Effector CD8-positive, alpha-beta T cell (primary cell): ENCODE measurements at places on chromosomes 6 and 20.

DNA sequence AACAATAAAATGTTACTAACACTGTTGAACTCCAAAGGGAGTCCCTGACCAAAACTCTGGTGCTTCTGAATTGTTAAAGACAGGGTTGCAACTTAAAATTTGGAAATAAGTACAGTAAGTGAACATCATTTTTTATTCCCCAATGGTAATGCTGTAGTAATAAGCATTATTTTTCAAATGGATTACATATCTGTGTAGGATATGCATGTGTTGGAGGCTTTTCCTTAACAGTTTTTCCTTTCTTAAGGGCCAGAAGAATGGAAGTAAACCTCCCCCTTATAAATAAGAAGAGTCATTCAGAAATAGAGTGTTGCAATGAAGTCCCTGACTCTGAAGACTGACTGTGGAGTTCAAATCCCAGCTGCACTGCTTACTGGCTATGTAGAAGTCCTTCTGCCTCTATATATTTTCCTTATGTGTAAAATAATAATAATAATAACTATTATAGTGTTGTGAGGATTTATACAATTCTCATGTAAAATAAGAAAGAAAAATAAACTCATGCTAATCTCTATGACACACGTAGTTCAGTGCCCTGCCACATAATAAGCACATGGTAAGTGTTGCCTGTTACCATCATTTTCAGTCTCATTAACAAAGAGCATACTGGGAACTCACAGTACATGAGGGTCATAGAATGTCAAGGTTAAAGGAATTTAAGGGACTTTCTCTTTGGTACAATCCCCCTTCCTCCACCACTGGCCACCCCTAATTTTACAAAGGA is 129.8 kb upstream of the SMLR1 start:
- no peak for DNase-seq

GRCh38 chr6:151043944-151044343 is 178.4 kb downstream of the MTHFD1L start:
- DNase-seq: no peak

DNA sequence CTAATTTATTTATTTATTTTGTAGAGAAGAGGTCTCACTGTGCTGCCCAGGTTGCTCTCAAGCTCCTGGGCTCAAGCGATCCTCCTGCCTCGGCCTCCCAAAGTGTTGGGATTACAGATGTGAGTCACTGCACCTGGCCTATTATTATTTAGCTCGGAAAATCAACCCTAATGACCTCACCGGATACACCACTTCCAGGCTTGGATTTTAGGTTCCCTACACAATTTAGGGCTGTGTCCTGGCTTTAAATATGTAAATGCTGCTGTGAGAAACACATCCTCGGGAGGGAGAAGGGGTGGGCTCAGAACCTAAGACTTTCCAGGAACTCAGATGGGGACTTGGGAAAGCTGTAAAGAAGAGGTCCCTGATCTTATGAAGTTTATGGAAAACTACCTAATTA is 51.0 kb upstream of the SLC32A1 start:
- DNase-seq: no peak

DNA sequence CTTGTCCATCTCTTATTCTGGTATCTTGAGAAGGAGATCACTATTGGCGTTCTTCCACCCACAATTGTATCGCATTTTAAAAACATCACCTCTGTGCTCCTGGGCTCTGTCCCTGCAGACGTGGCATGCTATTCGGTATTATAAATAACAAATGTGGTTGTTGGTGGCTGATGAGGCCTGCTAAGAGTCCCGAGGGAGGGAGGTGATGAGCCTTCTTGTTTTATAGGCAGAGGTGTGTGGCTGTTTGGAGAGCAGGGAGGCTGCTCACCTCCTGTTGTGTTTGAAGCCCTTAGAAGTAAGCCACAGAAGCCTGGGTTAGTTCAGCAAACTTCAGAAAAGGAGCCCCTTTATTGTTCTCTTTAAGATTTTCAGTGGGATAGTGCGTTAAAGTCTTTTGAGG is 15.6 kb downstream of the MANBAL start:
- no peak for DNase-seq

DNA sequence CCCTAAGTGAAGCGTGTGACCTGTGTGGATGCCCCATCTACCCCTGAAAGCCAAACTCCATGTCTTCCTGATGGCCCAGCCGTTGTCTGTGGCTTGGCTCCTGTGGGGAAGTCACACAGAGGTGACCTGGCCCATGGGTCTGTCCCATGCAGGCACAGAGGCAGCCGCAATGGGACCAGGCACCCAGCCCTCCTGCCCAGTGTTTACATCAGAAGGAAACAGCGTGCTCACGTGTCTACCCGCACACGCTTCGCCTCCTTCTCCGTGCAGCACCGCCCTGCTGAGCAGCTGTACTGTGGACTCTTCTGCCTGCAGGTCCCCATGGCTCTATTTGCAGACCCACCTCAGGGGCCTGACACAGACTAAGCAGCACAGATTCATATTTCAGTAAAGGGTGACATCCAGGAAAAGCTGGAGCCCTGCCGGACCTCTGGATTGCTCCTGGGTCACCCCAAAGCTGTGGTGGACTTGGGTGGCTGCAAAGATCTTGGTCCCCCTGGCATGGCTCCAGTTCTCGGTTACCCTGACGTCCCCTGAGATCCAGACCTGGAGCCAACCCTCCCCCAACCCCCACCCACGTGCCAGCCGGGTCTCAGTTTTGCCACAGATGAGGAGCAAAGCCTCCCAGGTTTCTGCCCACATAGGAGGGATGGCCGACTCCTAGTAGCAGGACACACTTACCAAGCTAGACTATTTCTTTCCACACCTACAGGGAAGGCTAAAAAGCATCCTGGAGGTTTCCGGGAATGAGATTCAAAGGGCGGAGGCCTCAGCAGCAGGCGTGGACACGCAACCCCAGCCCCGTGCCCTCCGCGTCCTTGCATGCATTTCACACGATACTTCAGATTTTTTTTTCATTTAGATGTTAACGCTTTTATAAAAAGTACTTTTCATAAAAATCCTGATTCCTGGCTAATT is 120.3 kb downstream of the CDH4 start:
- DNase-seq: no peak

DNA sequence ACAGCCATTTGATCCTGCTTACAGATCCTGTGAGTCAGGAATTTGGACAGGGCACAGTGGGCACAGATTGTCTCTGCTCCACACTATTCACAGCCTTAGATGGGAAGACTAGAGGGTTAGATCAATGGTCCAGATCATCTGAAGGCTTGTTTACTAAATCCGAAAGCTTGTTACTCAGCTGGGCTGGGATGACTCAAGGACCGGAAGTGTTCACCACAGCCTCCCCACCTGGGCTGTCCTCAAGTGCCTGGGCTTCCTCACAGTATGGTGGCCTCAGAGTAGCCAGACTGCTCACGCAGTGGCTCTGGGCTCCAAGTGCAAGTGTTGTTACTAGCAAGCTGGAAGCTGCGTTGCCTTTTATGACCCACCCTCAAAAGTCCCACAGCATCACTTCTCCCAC is 75.4 kb upstream of the INSM1 start:
- no peak for DNase-seq

DNA sequence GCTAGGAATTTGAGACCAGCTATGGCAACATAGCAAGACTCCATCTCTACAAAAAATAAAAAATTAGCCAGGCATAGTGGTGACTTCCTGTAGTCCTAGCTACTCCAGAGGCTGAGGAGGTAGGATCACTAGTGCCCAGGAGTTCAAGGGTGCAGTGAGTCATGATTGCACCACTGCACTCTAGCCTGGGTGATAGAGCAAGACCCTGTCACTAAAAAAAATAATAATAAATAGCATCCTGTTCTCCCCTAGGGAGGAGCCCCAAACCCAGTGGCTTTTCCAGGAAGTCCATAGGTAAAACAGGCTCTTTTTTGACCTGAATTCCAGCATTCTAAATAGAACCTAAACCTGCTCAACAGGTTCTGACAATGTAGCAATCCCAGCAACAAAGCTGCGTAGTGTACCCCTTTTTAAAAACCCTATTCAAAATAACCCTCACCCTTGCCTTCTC is 192.0 kb downstream of the ALDH8A1 start:
- DNase-seq: no peak

- no peak for DNase-seq
These were observed 53.4 kb downstream of the LYRM2 start for GRCh38 chr6:89585154-89585553.

DNA sequence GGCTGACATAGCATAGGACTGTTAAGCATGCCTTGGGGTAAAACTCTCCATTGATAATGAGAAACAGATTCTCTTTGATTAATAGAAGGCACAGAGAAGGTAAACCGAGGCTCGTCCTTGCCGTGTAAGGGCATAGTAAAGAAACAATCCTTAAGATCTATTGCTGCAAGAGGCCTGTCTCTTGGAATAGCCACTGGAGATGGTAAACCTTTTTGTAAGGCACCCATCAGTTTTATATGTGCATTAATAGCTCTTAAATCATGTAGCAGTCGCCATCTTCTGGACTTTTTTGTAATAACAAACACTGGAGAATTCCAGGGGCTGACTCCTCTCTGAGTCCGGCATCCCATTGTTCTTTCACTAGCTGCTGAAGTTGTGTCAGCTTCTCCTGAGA is 8.4 kb upstream of the ABHD12 start:
- DNase-seq: no peak

DNA sequence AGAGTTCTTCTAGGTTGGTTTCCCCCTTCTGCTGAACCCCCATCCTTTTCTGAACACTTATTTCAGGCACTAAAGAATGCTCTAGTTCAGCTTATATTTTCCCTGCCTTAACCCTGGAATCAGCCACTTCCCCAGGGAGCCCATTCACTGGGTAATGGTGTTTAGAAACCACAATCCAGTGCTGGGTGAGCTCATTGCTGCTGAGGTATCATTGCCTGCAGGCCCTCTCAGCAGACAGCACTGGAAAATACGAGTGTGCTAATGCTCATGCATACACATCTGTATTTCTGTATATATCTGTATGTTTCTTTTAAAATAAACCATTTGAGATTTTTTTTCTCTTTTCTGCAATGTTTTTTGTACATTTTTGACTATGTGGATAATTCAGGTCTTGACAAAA is 27.0 kb downstream of the OSBPL2 start:
- DNase-seq: no peak

DNA sequence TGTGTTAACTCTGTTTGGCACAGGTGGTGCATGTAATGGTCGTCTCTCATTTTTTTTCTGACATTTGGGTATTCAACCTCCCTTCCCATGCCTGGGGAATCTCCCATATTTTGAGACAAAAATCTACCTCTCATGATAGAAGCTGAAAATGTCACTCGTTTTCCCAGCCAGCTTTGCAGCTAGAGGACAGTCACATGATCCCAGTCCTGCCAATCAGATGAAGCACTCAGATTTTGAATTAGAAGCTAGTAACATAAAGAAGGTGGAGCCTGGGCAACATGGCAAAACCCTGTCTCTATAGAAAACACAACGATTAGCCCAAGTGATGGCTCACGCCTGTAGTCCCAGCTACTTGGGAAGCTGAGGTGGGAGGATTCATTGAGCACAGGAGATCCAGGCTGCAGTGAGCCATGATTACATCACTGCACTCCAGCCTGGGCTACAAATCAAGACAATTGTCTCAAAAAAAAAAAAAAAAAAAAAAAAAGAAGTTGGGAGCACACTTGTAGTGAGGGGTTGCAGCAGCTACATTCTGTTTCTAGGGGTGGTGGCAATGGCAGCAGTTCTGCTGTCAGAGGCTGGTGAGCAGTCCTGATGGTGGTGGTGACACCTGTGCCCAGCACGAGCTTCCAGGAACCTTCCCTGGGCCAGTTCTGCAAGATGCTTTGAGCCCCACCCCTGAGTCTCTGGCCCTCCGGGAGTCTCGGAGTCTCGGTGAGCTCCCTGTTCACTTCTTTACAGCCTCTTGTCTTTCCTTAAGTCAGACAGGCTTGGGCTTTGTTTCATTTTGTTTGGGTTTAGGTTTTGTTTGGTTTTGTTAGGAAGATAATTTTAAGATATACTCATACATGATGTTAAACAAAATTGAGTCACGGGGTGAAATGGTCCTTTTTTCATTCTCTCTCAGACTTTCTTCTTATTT is 94.1 kb upstream of the KCNG1 start:
- no peak for DNase-seq

GRCh38 chr6:126685182-126685581 is 345.3 kb downstream of the CENPW start:
- DNase-seq: no peak

DNA sequence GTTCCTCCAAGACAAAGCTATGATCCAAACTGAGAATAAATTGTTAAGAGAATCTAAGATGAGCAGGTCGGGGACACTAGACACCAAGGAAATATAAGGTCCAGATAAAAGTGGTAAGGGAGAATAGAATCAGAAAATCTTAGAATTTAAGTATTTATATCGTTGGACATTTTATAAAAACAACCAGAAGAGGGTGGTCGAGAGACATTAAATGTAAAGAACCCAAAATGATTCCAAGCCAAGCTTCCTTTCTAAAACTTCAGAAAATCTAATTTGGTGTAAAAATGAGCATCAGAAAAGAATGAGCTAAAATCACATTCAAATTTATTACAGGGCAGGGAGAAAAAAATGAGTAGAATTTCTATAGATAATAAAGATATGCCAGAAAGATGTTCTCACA is 97.8 kb upstream of the OGFRL1 start:
- DNase-seq: no peak

- DNase-seq: no peak
These were observed 418.5 kb upstream of the JARID2 start for GRCh38 chr6:14827354-14827753.

DNA sequence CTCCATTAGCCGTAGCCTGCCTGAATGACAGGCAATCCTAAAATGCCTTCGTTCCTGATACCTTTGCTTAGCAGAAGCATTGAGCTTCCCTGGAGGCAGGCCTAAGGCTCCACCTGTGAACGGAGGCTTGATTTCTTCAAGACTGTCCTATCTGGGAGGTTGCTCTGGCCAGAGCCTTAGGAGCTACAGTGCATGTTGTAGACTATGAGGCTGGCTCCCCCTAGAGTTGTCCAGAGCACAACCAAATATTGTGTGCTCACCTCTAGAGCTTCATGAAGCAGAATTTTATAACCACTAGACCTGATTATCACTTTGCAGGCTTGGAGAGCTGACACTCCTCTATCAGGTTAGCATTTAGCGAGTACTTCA is 217.8 kb downstream of the MAFB start:
- DNase-seq: no peak

DNA sequence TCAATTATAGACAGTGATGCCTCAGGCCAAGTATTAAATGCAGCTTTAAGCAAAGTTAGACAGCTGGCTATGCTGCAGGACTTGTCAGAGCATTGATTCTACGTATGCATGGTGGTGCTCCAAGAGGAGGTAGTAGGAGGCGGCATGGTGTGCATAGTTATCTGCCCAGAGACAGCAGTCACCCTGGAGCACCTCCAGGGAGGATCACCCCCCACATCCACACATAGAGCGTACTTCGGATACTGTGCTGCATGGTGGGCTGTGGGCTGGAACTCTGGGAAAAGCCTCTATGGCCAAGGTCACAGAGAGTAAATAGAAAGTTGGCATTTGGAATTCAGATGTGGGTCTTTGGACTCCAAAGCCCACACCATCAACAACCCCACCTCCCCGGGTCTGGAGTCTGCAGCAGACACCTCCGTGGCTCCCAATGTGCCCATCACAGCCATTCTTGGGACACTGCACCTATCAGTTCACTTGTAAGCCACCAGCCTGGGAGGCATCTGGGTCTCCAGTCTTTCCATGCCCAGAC is 64.5 kb upstream of the STX16 start:
- no peak for DNase-seq
